ENCODE measurements at places on chromosomes 2 and 18.

DNA sequence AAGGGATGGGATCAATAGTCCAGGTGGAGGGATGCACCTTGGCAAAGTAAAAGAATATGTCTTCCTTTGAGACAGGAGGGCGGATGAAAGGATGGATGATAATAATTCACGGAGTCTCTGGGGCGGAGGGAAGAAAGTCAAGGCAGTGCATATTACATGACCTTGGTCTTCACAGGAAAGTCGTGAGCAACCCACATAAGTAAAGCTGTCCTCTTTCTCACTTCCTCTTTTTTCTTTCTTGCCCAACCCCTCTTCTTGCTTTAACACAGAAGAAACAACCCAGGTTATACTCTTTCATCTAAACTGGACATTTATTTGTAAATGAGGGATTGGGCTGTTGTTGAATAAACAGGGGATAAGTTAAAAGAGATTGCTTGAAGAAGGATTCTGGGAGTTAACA lies 168.7 kb upstream of the SKOR2 start:
- no peak for DNase-seq

- DNase-seq: no peak
These were observed 37.9 kb downstream of the INHBB start for GRCh38 chr2:120383631-120384340.

DNA sequence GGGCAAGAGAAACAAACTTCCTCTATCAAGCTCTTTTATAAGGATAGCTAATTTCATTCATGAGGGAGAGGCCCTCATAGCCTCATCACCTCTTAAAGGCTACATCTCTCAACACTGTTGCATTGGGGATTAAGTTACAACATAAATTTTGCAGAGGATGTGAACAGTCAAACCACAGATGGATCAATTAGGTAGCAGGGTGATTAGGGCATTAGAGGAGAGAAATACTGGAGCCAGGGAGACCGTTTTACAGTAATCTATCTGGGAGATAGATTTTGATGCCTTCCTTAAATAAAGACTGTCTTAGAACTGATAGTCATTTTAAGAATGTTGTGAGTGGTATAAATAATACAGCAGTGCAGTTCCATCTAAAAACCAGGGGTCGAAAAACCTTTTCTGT lies 258.9 kb downstream of the DCC start:
- no peak for DNase-seq

- no peak for DNase-seq
These were observed 72.4 kb downstream of the ODC1 start for GRCh38 chr2:10375570-10376281.

GRCh38 chr2:36540986-36541754 lies 56.8 kb downstream of the FEZ2 start:
- no peak for DNase-seq

DNA sequence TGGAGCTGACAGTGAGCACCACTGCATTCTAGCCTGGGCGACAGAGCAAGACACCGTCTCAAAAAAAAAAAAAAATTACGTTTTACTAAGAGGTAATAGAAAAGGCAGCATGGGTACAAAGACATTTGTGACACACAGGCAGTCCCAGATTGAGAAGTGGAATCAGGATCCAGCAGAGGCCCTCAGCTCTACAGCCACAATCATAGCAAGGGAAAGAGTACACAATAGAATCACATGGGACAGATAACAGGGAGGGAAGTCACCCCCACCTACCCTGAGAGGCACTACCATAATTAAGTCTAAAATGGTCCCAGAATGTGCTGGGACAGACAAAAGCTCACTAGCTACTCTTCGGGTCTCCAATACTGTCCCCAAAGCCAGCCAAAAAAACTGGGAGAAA lies 12.5 kb downstream of the SRBD1 start:
- no peak for DNase-seq

- DNase-seq: no peak
These were observed 488.6 kb downstream of the BCL11A start for GRCh38 chr2:60064687-60065389.

- no peak for DNase-seq
These were observed 153.4 kb downstream of the GPD2 start for GRCh38 chr2:156589381-156590079.

- DNase-seq: no peak
These were observed 1037.2 kb upstream of the ACVR2A start for GRCh38 chr2:146807568-146808168.

DNA sequence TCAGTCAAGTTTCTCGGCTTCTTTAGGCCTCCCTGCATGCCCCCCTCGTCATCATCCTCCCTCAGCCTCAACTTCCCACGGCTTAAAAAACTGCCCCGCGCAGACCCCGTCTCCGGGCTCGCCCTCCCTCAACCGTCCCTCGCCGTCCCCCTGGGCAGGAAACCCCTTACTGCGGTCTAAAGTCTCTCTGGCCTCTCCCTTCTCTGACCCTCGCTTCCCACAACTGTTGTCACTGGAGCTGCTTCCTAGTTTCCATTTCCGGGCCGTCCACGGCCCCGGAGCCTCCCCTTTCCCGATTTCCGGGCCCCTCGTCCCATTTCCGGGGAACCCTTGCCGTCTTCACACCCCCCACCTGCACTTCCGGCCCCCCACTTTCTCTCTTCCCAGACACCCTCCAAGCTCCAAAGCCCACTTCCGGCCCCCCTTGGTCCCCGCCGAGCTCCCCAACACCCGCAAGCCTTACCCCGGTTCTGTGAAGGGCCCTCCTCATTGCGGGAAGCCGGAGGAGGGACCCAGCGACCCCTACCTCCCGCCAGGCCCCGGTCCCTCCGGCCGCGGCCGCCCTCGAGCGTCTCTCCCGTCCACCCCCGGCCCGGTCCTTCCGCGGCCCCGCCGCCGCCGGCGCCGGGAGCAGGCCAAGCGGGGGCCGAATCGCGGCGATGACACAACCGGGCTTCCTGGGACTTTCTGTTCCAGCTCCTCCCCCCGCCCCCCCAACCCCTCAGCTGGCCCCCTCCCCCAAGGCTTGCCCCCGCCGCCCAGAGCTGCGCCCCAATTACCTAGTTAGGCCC lies 513 bp downstream of the TRIP12 start:
- DNase-seq: peak; percentile 38

DNA sequence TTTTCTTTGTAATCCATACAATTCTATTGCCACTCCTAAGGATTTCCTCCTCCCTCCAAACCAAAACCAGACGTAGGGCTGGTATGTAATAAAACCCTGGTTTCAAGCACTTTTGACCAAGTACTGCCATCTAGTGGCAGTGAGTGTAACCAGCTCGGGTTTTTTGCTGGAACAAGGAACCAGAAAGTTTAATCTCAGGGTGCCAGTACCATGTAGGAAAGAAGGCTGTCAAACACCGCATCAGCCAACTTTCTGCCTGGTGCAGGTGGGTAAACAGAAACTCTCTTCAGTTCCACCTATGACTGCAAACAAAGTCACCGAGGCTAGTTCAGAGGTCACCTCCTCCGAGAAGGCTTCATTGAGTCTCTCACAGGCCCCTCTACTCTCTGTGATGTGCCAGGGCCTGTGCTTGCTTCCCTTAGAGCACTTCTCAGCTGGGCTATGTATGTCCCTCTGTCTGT lies 10.2 kb upstream of the THNSL2 start:
- DNase-seq: peak; percentile 20

- DNase-seq: no peak
These were observed 109.0 kb upstream of the SLC35G4 start for GRCh38 chr18:11500153-11501122.

- no peak for DNase-seq
These were observed 22.6 kb downstream of the NYAP2 start for GRCh38 chr2:225422145-225422544.

DNA sequence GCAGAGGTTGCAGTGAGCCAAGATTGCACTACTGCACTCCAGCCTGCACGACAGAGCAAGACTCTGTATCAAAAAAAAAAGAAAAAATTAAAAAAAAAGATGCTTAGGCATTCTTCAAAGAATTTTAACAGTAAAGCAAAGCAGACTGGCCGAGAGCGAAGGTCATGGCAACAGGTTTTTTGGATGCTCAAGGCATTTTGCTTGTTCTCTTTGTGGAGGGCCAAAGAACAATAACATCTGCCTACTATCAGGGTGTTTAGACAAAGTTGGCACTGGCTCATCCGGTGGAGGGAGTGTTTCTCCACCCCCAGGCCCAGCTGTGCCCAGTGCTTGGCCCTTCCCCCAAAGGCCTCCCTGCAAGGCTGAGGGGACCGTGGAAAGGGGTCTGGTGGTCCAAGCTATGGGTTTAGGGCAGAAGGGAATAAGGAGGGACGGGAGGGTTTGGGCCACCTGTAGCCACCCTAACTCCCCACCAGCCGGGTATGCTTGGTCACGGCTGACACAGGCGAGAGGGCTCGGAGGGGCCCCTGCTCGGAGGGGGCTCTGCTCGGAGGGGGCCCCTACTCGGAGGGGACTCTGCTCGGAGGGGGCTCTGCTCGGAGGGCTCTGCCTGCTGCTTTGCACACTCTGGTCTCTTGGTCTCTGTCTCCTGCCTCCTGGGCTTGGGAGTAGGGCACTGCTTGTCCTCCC lies 26.7 kb upstream of the ALLC start:
- no peak for DNase-seq

DNA sequence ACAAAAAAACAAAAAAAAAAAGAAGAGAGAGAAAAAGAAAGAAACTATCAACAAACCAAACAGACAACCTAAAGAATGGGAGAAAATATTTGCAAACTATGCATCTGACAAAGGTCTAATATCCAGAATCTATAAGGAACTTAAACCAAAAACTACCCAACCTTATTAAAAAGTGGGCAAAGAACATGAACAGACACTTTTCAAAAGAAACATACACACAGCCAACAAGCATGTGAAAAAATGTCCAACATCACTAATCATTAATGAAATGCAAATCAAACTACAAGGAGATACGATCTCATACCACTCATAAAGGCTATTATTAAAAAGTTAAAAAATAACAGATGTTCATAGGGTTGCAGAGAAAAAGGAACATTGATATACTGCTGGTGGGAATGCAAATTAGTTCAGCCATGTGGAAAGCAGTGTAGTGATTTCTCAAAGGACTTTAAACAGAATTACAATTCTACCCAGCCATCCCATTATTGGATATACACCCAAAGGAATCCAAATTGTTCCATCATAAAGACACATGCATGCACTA lies 7.2 kb upstream of the POLE4 start:
- no peak for DNase-seq

DNA sequence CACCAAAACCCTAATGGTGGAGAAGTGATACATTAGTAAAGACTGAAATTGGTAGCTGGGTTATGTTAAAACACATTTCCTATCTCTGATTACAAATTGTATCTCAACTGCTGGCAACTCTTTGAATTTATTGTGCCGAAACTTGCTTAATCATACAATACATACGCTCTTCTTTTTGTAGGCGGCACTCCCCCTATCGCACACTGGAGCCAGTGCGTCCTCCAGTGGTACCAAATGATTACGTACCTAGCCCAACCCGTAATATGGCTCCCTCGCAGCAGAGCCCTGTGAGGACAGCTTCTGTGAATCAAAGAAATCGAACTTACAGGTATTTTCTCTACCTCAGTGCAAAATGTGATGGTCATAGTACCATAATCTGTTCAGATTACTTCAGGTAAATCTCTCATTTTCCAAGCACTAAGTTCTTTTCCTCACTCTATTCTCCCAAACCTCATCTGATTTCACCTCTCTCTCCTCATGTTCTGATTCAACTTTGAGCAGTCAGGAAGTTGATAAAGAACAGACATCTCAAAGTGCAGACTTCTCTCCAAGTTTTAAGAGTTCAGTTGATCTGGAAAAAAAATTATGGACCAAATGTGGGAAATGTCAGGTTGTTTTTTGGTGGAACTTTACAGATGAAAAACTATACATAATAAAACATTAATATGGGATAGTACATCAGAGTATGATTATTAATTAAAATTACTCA lies 66.5 kb downstream of the ABI2 start:
- no peak for DNase-seq

DNA sequence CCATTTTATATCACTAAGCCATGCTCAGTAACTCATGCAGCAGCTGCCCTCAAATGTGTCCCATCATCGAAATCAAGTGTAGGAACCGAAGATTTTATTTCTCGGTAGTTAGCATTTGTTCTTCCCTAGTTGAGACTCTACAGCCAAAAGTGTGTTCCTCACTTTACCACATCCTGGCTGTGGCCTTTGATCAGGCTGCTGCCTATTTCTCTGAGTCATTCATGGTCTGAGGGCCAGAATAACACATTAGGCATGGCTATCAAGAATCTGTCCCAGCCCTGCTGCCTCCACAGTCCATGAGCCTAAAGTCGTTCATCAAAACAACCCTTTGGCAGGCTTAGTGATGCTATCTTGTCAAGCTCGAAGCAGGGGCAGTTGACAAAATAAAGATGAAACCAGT lies 300.1 kb downstream of the TDRD15 start:
- DNase-seq: no peak

DNA sequence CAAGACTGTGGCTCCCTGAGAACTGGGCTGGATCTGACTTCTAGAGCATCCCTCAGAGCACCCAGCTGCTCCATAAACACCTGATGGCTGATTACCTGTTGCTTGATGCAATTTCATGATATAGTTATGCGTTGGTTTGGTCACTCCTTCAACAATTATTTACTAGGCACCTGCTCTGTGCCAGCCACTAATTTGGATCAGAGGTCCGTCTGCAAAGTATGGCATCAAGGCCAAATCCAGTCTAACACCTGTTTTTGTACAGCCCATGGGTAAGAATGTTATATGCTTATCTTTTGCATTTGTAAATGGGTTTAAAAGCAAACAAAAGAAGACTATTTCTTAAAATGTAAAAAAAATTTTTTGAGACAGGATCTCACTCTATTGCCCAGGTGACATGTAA lies 348.2 kb downstream of the ALK start:
- DNase-seq: no peak

GRCh38 chr2:146370826-146371225 lies 1474.0 kb upstream of the ACVR2A start:
- DNase-seq: no peak

DNA sequence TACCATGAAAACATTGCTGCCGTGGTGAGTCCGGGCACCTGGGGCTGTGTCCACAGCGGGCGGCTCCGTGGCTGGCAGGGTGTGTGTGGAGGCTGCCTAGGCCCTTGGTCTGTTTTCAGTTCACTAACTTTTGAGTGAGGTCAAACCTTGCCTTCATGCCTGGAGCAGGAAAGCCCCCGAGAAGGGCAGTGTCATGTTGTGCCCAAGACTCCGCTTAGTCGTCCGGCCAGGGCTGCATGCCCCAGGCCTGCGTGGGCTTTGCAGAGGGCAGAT lies 24.1 kb downstream of the MAL start:
- DNase-seq: no peak

- no peak for DNase-seq
These were observed 250.4 kb upstream of the DSEL start for GRCh38 chr18:67766930-67767329.

DNA sequence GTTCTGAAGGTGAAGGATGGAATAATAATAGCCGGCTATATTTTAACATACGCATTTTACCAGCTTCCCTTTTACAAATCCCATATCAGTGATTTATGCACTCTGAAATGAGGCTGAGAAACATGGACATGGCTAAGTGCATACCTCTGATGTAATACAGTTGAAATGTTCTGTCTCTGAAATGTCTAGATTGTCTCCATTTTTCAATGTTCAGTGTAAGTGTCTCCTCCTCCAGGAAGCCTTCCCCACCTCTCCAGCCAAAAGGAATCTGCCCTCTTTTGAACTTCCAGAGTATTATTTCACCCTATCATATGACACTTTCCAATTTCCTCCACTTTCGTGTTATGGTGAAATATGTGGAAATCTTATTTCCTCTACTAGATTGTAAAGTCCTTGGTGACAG lies 29.5 kb upstream of the ME2 start:
- no peak for DNase-seq

Measured in stimulated activated CD8-positive, alpha-beta memory T cell treated with anti-CD3 and anti-CD28 coated beads, Interleukin-7, amount 100 ng/mL, for 1 hour (primary cell).